ENCODE measurements at places on chromosomes 12 and 14. TPM values are rescaled to one million over a fixed set of nuclear protein-coding genes. Genes with fewer than 3 reads are reported as not detected.
A peak's percentile ranks its signal among the peaks of the same experiment; 100 is the strongest.

BICDL1 gene
- 135 TPM for total RNA-seq

DNA sequence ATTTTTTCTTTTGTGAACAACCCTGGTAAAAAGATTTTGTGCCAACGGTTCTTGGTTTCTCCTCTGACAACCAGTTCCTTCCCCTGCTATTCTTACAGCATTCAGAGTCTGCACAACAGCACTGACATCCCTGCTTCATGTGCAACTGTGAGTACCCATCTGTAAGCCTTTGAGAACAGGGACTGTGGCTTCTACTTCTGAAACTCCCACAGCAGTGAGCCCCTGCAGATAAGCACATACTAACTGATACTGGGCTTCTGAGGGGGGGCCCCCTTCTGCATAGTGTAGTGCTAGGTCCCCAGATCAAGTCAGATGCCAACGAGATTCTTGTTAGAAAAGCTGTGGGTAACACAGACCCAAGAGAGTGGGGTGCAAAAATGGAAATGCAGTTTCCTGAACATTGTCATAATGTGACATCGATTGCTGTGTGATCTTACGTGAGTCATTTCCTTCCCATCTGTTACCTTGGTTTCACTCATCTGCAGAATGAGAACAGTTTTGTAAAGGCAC lies 11.1 kb upstream of the NINJ2 start:
- no peaks in the 10 kb centered on the region for H3K27me3 ChIP-seq
- peak overlapping the region; percentile 98 for H3K27ac ChIP-seq

LYZ gene
- 66.3 TPM for total RNA-seq

DNA sequence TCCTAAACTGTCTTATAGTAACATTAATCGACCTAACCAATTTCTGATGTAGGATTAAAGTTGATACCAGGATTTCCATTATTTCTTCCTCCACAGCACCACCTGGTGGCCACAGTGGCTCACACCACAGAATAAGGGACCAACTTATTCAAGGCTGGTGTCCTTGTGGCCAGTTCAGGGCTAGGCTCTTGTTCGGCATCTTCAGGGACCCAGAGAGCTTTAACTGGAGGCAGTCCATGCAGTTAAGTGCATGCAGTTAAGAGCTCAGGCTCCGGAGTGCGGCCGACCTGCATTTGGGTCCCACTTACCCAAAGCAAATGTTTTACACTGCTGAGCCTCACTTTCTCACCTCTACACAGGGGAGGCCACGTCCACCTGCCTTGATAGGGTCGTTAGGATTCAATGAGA lies 42.0 kb upstream of the GPR68 start:
- no peaks in the 10 kb centered on the region for H3K27me3 ChIP-seq
- H3K36me3 ChIP-seq: peaks cover 10% of the 10 kb centered on the region
- H3K4me1 ChIP-seq: peaks cover 9% of the 10 kb centered on the region
- peak; percentile 59 for DNase-seq

TCL1A gene
- total RNA-seq: 5.4 TPM

All from T-helper 17 cell (primary cell).